ENCODE measurements at places on chromosomes 7 and 10.

GRCh38 chr7:38398725-38399321 is 125.4 kb upstream of the TARP start:
- peak; percentile 29 for DNase-seq

DNA sequence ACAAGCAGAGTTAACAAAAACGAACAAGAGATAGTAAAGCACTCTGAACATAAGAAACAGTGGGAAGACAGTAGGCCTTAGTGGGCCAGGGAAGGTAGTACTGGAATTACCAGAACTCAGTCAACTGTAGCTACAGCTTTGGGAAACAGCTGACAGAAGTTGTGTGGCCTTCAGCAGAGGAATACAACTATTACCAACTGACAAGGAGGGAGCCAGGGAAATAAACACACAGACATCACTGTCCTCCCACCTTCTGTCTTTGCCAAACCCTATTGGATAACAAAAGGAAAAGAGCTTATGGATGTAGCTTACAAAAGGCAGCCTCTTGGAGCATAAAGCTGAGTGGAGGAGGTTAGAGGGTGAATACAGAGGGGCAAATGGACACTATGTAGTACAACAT is 15.4 kb downstream of the MICU1 start:
- DNase-seq, result no peak

DNA sequence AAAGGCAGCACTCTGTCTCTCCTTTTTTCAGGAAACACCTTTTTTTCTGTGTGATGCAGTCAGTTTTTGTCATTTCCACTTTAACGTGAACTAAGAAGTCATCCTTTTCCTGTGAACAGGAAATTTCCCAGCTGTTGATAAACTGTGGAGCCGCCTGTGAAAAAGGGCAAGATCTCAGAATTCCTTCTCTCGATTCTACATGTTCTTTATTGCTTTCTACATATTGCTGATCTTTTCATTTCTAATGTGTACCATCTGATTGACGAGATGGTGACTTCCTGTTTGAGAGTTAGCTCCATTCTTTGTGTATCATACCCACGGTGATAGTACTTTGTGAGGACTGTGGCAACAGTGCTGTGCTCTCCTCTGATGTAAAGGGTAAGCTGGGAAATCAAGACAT is 50.4 kb downstream of the ADD3 start:
- DNase-seq, result no peak

DNA sequence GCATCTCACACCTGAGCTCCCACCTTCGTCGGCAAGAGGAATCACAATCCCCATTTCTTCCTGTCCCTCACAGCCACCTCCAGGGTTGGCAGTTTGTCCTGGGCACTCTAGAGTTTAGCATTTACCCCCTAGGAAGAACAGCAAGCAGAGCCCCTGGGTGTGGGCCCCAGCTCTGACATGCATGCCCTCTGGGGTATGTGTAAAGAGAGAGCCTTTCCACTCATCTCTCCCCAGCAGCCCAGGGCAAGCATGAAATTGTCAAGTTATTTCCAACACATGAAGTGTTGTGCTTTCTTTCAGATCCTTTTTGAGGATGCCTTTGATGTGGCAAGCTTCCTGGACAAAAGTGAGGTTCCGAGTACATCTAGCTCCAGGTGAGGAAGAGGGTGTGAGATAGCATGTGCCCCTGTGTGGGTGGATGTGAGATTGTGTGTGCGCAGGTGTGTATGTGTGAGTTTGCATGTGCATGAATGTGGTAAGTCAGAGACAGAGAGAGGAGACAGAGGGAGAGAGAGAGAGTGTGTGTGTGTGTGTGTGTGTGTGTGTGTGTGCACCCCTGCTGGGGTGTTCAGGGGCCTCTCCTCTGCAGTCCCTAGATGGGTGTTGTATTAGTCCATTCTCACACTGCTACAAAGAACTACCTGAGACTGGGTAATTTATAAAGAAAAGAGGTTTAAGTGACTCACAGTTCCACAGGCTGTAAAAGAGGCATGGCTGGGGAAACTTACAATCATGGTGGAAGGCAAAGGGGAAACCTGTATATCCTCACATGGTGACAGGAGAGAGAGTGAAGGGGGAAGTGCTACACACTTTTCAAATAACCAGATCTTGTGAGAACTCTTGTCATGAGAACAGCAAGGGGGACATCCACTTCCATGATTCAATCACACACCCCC is 18.1 kb downstream of the STRA8 start:
- DNase-seq, result no peak

DNA sequence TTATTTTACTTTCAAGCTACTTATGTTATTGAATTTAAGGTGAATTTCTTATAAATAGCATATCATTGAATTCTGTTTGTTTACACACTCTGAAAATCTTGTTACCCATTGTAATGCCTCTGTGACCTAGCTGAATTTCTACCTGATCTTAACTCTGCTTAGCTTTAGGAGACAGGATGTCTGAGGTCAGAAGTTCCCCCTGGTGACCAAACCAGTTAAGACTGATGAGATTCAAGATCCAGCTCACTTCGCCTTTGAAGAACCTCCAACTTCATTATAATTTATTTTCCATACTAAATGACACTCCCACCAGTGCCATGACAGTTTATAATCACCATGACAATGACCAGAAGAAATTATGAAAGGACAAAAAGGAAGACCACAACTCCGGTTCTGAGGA is 213.4 kb upstream of the CDC14C start:
- no peak for DNase-seq

GRCh38 chr7:55548295-55548731 is 24.0 kb downstream of the VOPP1 start:
- DNase-seq, result no peak

All from NCI-H748 treated with DMSO at 0.1 percent for 48 hours (cell line).